ENCODE measurements at places on chromosomes 3 and 15. TPM values are rescaled to one million over a fixed set of nuclear protein-coding genes. Genes with fewer than 3 reads are reported as not detected.

DNA sequence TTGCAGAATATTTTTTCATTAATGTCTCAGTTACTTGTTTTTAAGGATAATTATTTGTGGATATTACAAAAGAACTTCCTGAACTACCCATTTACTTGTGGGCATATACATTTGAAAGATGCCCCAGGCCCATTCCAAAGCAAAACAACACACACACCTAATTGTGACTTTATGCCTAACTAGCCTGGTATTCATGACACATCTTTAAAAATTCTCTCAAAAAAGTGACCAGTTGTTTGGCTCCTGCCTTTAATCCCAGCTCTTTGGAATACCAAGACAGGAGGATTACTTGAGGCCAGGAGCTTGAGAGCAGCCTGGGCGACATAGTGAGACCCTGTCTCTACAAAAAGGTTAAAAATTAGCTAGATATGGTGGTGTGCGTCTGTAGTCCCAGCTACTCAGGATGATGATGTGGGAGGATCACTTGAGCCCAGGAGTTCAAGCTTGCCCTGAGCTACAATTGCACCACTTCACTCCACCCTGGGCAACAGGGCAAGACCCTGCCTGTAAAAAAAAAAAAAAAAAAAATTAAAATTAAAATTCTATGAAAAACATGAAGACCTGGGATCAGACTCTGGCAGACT, 51.7 kb upstream of the SLC4A7 start:
- no peak for DNase-seq

- no peak for DNase-seq
These were observed 11.8 kb downstream of the SSR3 start for GRCh38 chr3:156543043-156543555.

DNA sequence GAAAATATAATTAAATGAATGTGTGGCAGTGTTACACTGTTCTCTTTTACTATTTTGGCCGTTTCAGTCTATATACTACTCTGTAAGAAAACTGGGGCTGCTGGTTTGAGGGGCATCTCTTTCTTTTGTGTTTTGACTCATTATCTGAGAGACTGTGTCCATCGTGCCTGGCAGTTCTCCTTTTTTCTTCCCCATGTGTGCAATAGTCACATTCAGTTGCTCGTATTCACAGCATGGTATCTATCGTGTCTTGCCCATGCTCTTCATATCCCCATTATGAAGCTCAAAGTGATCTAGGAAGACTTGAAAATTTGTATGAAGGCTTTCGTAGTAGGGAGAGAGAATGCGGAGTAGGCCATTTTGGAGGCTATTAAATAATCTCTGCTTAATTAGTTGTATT, 29.8 kb upstream of the FAH start:
- no peak for DNase-seq

DNA sequence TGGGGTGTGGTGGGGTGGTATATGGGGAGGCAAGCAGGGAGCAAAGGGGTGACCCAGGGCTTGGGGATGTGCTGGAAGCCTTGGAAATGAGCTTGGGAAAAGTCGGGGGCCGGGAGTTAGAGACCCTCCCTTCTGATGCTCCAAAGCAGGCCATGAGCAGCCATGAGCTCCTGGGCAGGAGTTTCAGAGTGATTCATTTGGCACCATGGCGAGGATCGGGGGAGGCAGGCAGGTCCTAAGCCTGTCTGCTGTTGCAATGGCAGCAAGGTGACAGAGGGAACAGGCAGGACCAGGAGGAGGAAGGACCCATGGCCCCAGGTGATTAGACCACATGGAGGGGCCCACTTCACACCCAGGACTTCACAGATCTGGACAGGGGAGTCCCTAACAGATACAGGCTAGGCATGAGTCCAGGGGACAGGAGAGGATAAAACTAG, 21.3 kb downstream of the RGMA start:
- DNase-seq, result no peak

DNA sequence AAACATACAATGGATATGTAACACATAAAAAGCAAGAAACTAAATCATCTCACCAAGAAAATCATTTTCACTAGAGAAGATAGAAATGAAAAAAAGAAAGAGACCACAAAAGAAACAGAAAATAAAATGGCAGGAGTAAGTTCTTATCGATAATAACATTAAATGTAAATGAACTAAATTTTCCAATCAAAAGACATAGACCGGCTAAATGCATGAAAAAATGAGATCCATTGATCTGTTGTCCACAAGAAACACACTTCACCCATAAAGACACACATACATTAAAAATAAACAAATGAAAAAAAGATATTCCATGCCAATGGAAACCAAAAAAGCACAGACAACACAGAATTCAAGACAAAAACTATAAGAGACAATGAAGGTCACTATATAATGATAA, 1771.9 kb downstream of the SI start:
- no peak for DNase-seq

GRCh38 chr3:17300441-17300840, 415.7 kb downstream of the PLCL2 start:
- DNase-seq, result no peak

DNA sequence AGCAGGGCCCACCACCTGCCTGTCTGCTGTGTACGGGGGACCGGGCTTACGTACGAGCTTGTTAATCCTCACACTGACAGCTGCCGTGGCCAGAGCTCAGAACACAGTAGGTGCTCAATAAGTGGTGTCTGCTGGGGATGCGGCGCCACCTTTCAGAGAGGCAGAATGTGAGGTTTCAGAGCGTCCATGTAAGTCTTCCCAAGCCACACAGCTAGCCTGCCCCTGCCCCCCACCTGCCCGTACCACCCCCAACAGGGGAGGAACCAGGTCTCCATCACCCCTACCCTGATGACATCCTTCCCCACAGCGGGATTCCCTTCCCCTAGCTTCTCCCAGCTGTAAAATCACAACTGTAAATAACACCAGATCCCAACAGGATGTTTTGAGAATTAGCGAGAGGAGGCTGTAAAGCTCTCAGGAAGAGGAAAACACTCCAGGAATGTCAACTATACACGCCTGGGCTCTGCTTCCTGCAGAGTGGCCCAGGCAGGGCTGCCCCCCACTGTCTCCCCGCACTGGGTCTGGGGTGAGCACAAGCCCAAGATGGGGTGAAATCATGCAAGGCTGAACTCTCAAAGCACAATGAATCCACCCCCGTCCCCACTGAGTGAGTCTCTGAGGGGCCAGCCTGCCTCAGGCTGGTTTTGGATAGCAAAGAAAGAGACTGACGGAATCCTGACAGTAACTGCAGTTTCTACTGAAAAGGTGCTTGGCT, 250.1 kb upstream of the LYSMD4 start:
- DNase-seq, result no peak

- DNase-seq, result no peak
These were observed 549.9 kb downstream of the GRM7 start for GRCh38 chr3:7410782-7411181.

- no peak for DNase-seq
These were observed 48.2 kb upstream of the TM4SF4 start for GRCh38 chr3:149426325-149426724.

Gene CLDN11
- total RNA-seq, result 3.5 TPM

Gene TLR9
- not detected for total RNA-seq

Gene DAZL
- not detected for total RNA-seq

Gene WDR93
- total RNA-seq, result 0.31 TPM

Measured in suprapubic skin (tissue), 4 donors.